C1 segment of cervical spinal cord (tissue), 14 donors: ENCODE measurements at places on chromosomes 3 and 15.

GRCh38 chr3:159609625-159610024, 379.0 kb upstream of the IL12A start:
- no peak for DNase-seq

- DNase-seq = no peak
Measured at GRCh38 chr3:13420831-13421765, 976 bp upstream of the NUP210 start.

- no peak for DNase-seq
Measured at GRCh38 chr3:118683636-118684035, 351.0 kb downstream of the IGSF11 start.

GRCh38 chr15:34642247-34642646, 58.8 kb upstream of the GOLGA8B start:
- no peak for DNase-seq

GRCh38 chr15:80450811-80451321, 46.7 kb downstream of the ARNT2 start:
- no peak for DNase-seq

DNA sequence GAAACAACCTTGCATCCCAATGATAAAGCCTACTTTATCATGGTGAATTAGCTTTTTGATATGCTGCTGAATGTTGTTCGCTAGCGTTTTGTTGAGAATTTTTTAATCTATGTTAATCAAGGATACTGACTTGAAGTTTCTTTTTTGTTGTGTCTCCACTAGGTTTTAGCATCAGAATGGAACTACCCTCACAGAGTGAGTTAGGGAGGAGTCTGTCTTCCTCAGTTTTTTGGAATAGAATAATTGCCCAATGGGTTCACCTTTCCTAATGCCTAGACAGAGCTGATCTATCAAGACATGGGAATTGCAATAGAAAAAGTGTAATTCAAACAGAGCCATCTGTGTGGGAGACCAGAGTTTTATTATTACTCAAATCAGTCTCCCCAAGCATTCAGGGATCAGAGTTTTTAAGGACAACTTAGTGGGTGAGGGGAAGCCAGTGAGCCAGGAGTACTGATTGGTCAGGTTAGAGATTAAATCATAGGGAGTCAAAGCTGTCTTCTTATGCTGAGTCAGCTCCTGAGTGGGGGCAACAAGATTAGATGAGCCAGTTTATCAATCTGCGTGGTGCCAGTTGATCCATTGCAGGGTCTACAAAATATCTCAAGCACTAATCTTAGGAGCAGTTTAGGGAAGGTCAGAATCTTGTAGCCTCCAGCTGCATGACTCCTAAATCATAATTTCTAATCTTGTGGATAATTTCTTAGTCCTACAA, 237.4 kb upstream of the PPP2R3A start:
- DNase-seq = no peak

GRCh38 chr3:45001738-45002137, 24.4 kb upstream of the CLEC3B start:
- DNase-seq = no peak

DNA sequence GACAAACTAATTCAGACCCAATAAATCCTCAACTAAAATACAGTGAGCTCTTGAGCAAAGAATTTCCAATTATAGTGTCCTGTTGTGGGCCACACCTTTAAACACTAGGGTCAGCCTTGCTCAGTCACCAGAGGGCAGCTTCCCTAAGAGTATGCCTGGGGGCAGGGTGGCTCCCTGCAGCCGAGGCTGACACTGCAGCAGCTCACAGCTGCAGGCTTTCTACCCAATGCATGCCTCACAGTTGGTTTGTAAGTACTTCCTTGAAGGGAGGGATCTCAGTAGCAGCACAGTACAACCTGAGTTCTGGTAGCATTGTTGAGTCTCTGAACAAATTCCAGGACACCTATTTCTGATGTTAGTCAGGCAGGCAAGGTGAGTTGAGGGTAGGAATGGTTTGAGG, 335.6 kb downstream of the TUSC7 start:
- no peak for DNase-seq

- no peak for DNase-seq
Measured at GRCh38 chr3:23712656-23713559, 92.8 kb upstream of the UBE2E1 start.
